Suprapubic skin (tissue), 4 donors: ENCODE measurements at places on chromosomes 6 and 20.

GRCh38 chr20:44501448-44501847 lies 20.4 kb downstream of the SERINC3 start:
- no peak for DNase-seq

GRCh38 chr6:69349771-69350170 lies 447.0 kb downstream of the LMBRD1 start:
- no peak for DNase-seq

DNA sequence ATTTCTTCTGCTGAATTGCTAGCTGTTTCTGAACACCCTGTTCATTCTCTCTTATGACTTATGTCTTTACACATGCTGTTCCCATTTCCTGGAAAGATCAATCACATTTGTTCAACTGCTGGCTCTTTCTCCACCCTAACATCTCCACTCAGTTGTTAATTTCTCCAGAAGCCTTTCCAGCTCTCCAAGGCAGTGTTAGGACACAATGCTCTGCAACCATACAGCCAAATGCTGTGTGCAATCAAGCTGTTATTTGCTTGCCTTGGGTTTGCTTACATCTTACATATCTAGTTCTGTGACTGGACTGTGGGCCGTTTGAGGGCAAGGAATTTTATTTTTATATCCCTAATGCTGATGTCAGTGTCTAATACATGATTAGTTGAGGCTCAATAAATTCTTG lies 24.2 kb upstream of the CITED2 start:
- no peak for DNase-seq

DNA sequence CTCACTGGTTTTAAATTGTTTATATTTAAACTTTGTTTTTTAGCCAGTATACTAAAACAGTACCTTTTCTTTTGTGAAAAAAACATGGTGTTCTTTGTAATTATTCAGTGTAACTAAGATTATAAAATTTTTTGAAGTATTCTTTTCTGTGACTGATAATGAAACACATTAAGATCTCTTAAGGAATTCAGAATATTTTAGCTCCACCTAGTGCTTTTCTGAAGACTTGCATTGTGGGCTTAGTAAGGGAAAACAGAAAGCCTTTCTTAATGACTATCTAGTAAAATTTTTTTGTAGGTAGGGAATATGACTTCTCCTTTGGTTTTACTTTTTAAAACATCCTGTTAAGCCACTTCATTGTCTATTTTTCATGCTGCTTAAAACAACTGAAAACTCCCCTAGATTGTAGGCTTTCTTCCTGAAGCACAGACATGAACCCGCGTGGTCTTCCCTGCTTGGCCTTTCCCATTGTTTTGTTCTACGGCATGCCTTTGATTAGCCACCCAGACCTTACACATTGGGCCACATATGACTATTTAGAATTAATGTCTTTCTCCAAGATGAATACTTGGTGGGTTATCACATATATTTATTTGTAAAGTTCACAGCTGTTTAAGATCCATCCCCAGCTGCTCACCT lies 72.1 kb downstream of the AFDN start:
- DNase-seq, result no peak

DNA sequence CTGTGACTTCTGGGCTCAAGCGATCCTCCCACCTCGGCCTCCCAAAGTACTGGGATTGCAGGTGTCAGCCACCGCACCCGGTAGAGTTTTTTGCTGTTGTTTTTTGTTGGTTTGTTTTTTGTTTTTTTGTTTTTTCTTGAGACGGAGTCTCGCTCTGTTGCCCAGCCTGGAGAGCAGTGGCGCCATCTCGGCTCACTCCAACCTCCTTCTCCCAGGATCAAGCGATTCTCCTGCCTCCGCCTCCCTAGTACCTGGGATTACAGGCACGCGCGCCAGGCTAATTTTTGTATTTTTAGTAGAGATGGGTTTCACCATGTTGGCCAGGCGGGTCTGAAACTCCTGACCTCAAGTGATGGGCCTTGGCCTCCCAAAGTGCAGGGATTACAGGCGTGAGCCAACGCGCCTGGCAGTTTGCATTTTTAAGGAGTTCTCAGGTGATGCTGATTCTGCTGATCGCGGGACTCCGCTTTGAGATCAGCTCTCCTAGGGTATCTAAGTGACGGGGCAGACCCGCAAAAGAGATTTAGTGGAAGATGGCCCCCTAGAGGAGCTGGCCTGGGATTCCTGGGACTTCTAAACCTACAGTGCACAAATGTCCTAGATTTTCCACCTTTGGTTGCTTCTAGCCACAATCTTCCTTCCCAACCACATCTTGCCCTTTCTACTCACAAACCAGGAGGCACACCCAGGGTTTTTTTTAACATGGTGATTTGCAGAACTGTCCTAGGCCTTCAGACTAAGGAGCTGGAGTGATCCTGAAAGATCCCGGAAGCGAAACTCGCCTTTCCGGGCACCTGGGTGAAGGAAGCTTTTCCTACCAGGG lies 45.2 kb downstream of the DPPA5 start:
- no peak for DNase-seq

DNA sequence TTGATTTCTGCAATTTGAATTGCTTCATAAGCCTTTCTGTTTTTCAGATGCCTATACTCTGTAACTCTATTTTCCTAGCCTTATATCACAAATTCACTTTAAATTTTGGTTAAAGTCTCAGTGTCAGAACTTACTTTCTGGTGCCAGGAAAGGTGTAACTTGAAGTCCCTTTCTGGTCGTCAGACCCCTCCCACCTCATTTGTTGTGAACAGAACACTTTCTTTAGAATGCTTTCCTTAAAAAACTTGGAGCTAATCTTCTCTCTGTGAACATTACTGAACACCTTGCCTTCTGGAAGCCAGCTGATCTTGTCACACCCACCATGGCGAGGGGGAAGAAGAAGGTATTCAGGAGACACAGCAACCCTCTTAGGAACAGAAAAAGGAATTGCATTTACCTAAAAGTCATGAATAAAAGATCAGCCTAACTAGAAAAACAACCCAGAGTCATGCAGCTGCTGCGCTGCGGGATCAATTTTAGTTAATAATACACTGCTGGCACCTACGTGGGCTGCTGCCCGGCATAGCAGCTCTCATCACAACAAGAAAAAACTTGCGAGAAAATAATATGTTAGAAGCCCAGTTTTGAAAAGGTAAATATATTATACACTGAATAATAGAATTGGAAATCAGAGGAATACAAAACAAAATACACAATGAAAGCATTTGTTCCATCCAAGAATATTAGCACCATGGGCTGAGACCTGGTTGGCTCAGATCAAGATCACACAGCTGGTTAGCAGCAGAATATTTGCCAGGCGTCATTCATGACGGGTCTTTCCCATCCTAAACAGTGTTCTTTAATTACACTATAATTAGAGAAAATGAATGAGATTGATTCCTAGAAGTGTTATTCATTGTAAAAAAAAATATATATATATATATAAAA lies 5.8 kb upstream of the FAM217A start:
- DNase-seq, result no peak

GRCh38 chr6:95819939-95820338 lies 195.8 kb upstream of the FUT9 start:
- DNase-seq, result no peak

DNA sequence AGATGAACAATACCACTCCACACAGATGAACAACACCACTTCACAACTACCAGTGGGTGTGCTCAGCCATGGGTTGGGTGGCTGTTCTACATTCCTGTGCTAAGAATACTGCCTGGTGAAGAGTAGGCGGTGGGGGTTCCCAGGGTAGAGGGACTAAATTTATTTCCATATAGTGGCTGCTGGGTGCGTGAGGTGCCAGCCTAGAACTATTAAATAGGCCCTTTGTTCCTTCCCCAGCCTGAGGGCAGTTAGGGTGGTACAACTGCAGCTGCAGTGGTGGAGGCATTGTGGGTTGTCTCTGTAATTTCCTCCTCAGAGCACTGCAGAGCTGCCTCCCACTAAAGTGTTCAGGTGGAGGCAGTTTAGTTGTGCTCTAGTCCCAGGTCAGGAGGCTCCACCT lies 618.4 kb downstream of the MMUT start:
- no peak for DNase-seq

GRCh38 chr6:11315743-11316437 lies 83.4 kb upstream of the NEDD9 start:
- no peak for DNase-seq

DNA sequence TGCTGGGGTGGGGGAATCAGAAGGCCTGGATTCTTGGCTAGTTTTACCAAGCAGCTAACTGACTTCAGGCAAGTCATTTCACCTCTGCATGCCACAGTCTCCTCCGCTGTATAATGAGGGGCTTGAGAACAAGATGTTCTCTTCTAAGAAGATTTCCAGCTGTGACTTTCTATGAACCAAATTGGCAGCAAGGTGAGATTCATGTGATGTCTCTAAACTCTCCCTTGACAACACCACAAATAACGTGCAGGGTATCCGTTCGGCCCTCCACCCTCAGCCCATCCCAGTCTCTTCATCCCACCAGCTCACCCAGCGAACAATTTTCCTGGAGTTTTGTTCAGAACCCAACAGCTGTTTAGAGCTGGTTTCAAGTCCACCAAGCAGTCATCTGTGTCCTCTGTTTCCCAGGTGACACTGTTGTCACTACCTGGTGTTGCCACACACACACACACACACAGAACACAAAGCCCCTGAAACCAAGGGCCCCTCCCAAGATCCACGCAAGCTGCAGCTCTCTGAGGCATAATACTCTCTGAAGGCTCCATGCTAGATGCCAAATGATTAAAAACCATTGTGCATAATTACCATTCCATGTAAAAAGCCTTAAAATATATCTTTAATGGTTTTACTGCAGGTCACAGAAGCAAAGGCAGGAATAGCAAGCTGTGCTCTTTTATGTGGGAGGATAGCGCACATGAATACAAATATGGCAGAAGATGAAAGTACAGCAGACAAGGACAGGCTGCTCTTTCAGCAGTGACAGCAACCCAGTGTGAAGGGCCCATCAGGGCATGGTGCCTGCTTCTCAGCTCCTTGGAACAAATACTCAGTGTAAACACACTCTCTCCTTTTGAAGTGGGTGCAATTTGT lies 48.2 kb downstream of the ARHGAP18 start:
- no peak for DNase-seq

DNA sequence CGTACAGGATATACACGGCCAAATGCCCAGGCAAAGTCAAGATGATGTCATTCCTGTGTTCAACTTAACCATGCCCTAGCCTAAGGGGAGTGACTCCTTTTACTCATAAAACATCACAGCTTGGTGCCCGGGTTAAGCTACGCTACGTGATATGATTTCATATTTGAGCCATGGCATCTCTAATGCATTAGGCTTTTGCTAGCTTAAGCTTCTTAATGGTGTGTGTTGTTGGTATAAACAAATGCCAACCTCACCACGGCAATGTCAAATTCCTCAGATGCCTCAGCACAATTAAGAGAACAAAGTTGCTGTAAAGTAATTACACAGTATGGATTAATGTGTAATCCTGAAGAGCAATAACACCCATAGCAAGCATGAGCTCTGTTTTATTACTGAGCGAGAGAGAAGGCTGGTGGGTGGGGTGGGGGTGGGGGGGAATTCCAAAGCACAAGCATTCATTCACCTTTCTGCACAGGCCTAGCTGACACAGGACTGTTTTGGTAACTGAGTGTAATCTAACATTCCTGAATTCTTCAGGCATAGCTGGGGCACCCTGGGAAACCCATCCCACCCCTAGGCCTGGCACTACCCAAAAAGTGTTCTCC lies 44.7 kb upstream of the CNKSR3 start:
- no peak for DNase-seq

GRCh38 chr20:41116282-41116956 lies 20.9 kb upstream of the PLCG1 start:
- DNase-seq, result no peak

DNA sequence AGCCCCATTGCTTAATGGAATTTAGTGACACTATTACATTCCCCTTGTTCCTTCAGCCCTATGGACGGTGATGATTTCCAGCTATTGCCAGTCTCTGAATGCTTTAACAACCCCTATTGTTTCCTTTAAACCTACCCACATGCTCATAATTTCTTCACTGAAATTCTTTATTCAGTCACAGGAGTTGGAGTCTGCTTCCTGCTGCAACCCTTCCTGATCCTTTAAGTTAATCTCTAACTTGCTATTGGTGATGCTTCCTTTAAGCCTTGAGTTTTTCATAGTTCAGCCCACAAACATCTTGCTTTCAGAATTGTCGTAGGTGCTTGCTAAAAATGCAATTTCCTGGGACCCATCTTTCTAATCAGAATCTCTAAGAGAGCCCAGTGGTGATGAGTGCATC lies 66.3 kb upstream of the TNFAIP3 start:
- no peak for DNase-seq

DNA sequence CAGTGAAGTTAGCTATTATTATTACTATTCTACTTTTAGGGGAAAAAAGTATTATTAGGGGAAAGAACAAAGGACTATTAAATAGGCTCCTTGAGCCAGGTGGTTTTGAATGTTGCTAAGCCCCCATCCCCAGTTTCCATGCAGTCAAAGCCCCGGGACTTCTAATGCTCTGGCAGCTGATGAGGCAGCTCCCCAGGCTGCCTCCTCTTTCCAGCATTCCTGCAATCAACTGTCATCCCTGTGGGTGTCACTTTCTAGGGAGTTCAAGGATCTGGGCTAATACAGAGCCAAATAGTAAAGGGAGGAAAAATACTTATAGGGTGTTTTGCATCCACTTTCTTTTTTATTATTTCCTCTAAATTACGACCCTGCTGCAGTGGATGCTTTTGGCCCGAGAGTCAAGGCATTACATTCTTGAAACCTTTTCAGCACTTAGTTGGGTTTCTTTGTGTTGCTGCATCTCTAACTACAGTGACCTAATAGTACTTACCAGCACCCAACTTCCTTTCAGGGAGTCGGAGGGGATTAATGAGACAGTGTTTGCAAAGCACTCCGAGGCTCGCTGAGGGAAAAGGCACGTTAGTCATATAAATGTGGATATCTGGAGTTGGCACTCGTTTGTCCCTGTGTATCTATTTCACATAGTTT lies 303.9 kb upstream of the MAP3K7 start:
- DNase-seq, result no peak

DNA sequence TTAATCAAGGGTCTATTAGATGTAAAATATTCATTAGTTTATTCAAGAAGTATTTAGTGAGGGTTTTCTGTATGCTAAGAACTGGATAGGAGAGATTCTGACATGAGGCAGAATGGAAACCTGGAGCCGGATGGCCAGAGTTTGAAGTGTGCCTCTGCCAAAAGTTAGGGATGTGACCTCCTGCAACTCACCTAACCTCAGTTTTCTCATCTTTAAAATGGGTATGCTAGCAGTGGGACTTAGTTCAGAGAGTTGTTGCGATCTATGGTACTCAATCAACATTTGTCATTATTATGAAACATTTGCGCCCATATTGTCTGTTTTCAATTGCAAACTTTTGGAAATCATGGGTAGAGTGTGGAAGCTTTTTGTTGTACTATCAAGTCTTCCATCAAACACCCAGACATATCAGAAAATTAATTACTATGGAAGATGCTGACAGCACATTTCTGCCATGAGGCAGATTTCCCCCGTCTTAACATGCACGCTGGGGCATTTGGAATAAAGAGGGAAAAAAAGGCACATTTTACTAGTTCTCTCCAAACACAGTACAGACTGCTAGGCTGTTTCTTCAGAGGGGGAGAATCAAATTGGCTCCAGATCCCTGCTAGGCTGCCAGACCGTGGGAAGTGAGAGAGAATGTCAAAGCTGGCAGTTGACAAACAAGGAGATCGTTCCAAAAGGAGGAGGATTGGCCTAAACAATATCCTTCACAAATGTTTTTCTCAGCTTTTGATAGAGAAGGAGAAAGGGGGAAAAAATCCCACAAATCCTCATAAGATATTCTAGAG lies 205.3 kb upstream of the TSHZ2 start:
- no peak for DNase-seq
